ENCODE measurements at places on chromosomes 3 and 15.
A peak's percentile ranks its signal among the peaks of the same experiment; 100 is the strongest.

- DNase-seq: no peak
These were observed 1106.8 kb downstream of the IGSF11 start for GRCh38 chr3:117927825-117928224.

DNA sequence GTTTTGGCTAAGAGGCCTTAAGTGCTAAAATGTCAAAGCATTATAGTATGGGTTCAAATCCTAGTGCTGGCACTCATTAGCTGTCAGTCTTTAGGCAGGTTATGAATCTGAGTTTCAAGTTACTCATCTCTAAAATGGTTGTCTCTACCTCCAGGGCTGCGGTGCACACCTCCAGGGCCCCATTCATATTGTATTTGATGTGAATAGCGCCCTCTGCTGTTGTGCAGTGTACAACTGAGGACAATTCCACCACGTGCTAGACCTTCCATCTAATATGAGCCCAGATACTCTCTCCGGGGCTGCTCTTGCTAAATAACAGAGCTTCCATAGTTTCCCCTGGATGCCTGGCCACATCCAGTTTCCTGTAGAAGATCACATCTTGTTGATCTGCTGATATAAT, 54.3 kb downstream of the OXNAD1 start:
- DNase-seq: peak; percentile 78

DNA sequence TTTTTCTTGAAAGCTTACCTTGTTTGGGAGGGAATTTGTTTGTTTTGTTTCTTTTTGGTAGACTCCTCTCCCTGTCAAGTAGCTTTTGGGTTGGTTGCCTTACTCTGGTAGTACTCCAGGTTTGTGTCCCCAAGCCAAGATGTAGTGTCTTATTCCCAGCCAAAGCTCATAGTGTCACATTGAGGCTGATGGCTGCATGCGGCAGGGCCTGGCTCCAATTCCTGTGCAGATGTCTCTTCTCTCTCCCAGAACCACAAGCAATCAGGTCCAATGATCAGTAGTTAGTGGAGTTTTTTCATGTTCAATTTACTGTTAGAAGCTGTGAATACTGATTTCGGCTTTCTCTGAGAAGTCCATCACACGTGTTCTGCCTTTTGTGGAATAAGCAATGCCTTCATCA, 221.1 kb upstream of the THBS1 start:
- no peak for DNase-seq

- no peak for DNase-seq
These were observed 175.2 kb downstream of the MEGF11 start for GRCh38 chr15:66078196-66078928.

- DNase-seq: no peak
These were observed 316.7 kb downstream of the CLSTN2 start for GRCh38 chr3:140251678-140252077.

GRCh38 chr3:69079269-69080159, 651 bp downstream of the UBA3 start:
- peak; percentile 37 for DNase-seq

- DNase-seq: no peak
These were observed 51.5 kb downstream of the SST start for GRCh38 chr3:187618722-187619121.

DNA sequence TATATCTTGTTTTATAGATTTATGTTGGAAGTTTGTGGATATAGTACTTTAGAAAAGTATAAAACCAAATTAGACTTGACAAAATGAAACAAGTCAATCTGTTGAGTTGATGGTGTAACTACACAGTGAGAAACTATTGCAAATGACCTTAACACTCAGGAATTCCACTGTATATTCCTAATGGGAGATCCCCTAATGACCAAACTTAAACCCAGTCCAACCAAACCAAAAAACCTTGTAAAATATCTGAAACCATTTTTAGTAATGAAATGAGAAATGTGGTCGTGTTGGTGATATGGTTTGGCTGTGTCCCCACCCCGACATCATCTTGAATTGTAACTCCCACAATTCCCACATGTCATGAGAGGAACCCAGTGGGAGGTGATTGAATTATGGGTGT, 31.9 kb upstream of the ATP13A3 start:
- no peak for DNase-seq

- no peak for DNase-seq
These were observed 82.2 kb upstream of the CTDSPL start for GRCh38 chr3:37779289-37780152.

GRCh38 chr15:85950101-85950500, 129.6 kb upstream of the AGBL1 start:
- no peak for DNase-seq

Data from activated naive CD8-positive, alpha-beta T cell treated with anti-CD3 and anti-CD28 coated beads for 36 hours (primary cell).